ENCODE measurements at places on chromosomes 16 and 17. TPM values are rescaled to one million over a fixed set of nuclear protein-coding genes. Genes with fewer than 3 reads are reported as not detected.

ITGAL gene
- not detected for total RNA-seq

KCNH6 gene
- not detected for total RNA-seq

PRAC2 gene
- not detected for total RNA-seq

GINS2 gene
- total RNA-seq: 16.1 TPM

HOXB8 gene
- not detected for total RNA-seq

TBC1D3B gene
- total RNA-seq: not detected

KCTD13 gene
- 6.1 TPM for total RNA-seq

ZSCAN10 gene
- total RNA-seq: not detected

APOH gene
- total RNA-seq: not detected

SYNGR3 gene
- 1.1 TPM for total RNA-seq

FOXC2 gene
- 0.53 TPM for total RNA-seq

CCL17 gene
- not detected for total RNA-seq

LDHD gene
- total RNA-seq: 0.86 TPM

CHST4 gene
- total RNA-seq: not detected

SOX15 gene
- not detected for total RNA-seq

MYH11 gene
- not detected for total RNA-seq

PDE6G gene
- 3.2 TPM for total RNA-seq

CDH3 gene
- total RNA-seq: 0.29 TPM

RNU2-1 gene
- total RNA-seq: not detected

ZP2 gene
- not detected for total RNA-seq

FA2H gene
- not detected for total RNA-seq

KRTAP2-3 gene
- 0.89 TPM for total RNA-seq

CCL14 gene
- total RNA-seq: not detected

RHBDL3 gene
- total RNA-seq: under 0.01 TPM

MYH2 gene
- total RNA-seq: under 0.01 TPM

SHPK gene
- total RNA-seq: 13.0 TPM

FOXO3B gene
- total RNA-seq: 5.1 TPM

NLRP1 gene
- 28.5 TPM for total RNA-seq

NEURL4 gene
- total RNA-seq: 11.7 TPM

GP1BA gene
- total RNA-seq: not detected

RSKR gene
- total RNA-seq: 0.58 TPM

MED9 gene
- 14.4 TPM for total RNA-seq

MEIOC gene
- total RNA-seq: not detected

ZNF423 gene
- total RNA-seq: 0.18 TPM
